Brain microvascular endothelial cell (primary cell): ENCODE measurements at places on chromosomes 11 and 22.

GRCh38 chr11:119640541-119640940, 88.5 kb downstream of the NECTIN1 start:
- no peak for DNase-seq

DNA sequence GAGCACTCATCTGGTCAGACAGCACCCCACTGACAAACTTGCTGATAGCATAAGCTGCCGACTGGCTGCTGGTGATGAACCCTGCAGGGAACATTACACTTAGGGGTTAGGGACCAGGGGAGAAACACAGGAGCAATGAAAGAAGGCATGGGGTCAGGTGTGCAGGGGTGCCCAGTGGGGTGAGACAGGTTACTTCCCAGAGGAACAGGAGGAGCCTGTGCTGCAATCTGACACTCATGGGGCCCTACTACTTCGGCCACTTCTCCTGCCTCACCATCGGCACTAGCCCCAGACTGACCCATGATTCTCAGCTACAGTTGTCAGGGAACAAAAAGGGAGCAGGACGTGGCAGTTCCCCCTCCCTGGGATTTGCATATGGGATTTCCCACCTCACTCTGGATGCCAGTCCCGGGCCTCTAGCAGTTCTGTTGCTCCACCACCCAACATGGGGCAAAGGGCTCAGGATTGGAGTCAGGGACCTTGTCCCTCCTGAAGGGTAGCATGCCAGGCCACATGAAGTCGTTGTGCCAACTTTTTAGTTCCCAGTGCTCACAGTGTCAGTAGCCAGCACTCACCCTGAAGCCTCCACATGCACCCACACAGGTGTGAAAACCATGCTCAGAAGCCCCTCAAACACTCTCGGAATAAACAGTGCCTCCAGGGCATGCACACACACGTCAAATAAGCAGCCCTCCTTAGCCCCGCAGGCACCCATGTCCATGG, 2.2 kb downstream of the SLC37A4 start:
- no peak for DNase-seq

DNA sequence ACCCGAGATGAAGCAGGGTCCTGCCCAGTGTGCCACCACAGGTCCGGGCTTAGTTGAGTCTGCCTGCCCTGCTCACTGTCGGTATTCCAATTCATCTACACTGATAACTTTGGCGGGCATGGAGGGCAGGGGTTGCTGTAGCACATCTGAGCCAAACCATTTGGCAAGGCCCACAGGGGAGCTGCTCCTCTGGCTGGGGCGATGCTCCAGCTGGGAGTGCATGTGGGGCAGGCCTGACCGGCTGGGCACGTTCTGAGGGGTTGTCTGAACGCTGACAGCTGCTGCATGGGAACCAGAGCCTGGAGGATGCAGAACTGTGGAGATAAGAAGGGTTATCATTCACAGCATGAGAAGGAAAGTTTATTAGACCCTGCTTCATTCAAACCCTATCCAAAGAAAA, 40.4 kb downstream of the DRG1 start:
- DNase-seq, result no peak

GRCh38 chr22:47280301-47280700, 517.9 kb downstream of the TBC1D22A start:
- no peak for DNase-seq

DNA sequence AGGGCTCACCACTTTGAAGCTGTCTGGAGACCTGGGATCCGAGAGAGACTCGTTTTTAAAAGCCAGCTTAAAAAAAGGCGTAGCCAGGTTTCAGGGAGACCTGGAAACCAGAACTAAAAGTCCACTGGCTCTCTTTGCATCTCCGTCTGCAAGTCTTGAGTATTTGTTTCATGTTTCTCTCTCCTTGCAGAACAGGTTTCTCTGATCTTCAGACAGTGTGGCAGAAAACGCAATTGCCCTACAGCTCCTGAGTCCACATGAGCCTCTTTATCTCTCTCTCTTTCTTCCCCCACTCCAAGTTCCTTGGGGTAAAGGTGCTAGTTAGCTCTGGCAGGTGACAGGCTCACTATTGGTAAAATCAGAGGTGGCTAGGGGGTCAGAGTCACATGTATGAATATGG, 67.0 kb upstream of the AMPD3 start:
- no peak for DNase-seq

DNA sequence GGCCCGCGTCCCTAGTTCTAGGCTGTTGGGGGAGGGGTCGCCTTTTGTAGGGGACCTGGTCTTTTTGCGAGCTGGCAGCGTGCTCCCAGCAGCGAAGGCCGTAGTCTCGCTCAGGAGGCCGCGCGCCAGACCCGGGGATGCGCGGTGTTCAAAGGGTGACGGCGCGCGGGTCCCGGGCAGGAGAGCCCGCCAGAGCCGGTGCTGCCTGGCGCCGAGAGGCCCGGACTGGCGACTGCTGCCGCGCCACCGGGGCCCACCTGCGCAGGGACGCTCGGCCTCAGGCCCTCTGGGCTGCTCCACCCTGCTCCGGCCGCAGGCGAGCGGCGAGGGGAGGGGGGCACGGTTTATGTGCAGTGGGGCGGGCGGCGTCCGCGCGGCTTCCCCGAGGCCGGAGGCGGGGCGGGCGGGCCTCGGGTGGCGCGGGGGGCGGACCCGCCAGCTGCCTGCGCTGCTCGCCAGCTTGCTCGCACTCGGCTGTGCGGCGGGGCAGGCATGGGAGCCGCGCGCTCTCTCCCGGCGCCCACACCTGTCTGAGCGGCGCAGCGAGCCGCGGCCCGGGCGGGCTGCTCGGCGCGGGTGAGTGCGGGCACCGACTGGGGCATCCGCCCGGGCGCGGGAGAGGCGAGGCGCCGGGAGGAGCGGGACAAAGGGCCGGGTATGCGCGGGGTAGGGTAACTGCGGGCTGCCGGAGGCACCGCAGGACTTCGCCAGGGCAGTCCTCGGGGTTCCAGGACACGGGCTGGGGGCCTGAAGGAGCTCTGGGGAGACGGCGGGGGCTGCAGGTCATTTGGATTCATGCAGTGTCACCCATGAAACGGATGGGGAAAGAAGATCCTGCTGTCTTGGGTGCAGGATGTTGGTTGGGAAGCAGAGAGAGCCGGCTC, at the start of gene PRSS23:
Gene PRSS23, plus strand, starts transcription at position 467 of the 884 bp plus-strand sequence. CDS start 7,102 bp downstream, outside the sequence.
- DNase-seq, result no peak

DNA sequence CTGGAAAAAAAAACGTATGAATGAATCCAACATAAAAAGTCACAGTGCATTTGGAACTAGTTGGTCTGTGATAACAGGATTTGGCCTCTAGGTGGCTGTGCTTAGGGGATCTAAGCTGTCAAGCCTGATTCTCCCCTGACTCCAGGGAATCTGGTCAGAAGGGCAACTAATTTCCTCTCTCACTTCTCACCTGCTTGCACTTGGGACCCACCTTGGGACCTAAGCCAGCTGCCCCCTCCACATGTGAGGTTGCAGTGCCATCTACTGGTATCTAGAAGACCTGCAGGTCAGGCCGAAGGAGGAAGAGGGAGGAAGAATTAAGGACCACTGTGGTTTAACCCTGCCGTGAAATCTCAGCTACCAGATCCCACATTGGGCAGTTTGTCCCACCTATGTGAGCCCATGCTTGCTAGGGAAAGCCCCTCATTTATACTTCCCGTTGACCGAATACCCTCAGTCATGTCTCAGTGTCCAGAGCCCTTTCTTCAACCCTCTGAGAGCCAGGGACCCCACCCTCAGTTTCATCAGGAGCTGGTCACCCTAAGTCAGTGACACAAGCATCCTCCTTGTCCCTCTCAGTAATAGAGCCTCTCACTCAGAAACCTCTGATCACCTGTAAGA, 33.2 kb upstream of the CAVIN3 start:
- peak; percentile 20 for DNase-seq

DNA sequence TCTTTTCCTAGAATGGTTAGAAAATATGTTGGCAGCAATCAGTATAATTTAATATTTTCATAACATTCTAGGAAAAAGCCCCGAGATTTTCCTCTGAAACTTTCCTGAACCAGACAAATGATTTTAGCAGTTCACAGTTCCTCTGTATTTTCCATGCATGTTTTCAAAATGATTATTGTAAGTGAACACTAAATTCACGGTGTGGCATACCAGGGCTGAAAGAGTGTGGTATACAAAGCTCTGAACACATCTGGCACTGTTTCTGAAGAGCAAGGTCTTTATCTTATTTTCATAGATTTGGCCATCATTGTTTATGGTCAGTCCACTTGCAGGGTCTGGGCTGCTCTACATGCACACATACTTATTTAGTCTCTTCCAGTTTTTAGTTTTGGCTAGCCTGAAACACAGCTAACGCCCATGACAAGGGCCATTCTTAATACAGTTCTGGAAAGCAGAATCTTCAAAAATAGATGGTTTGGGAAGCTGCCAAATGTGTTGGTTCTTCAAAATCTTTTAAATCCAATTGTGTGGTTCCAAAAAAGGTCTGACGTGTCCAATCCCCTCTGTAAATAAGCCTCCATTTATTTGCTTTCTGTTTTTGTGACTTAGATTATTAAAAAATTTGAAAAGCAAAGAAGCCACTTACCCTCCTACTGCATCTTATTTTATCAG, 7.9 kb upstream of the GAB2 start:
- DNase-seq, result no peak

DNA sequence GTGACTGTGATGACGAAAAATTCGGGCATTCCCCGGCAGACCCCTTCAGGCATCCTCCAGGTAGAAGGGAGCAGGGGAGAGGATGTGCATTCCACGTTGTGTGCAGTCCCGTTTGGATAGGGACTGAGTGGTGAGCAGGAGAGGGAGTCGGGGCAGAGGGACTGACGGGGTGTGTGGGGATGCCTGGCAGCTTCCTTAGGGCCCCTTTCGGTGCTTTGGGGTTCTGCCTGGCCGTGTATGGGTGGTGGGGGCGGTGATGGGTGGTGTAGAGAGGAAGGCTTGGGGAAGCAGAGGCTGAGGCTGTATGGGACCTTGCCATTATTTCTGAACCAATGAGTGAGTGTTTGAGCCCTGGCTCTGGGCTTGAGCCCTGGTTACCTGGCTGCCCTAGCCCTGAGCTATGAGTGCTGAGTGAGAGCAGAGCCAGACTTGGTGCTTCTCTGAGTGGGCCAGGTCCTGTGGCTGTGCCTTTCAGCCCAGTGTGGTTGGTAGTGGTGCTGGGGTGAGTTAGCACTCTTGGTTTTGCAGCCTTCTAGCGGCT, 914 bp downstream of the INPPL1 start:
- DNase-seq, result no peak

- peak; percentile 95 for DNase-seq
Observed at GRCh38 chr11:12232817-12233601, 122.6 kb downstream of the MICAL2 start.

DNA sequence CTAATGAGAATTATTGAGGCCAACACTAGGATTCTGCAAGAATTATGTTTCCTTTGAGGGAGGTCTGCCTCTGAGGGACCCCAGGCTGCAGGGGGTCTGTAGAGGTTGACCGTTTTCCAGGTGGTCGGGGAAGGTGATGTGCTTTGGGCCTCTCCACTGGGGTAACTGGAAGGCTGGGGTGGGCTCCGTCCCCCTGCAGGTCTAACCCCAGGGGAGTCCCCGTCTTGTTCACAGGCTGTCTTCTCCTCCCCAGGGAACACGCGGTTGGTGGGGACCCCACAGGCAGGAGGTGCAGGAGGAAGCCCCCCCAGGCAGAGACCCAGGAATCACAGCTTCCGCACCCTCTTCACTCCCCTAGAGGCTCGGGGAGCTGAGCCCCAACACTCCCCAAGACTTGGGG, 726.4 kb downstream of the BRD1 start:
- DNase-seq, result no peak

GRCh38 chr11:36777311-36777710, 179.3 kb upstream of the RAG2 start:
- DNase-seq, result no peak
